ENCODE measurements at places on chromosomes 13 and 19.
A peak's percentile ranks its signal among the peaks of the same experiment; 100 is the strongest.

GRCh38 chr19:5960005-5961001, 17.6 kb downstream of the RANBP3 start:
- no peak for DNase-seq

- DNase-seq = no peak
Measured at GRCh38 chr13:41127701-41128100, 4.9 kb downstream of the KBTBD6 start.

GRCh38 chr19:40791349-40791748, 7.6 kb upstream of the EGLN2 start:
- no peak for DNase-seq

- no peak for DNase-seq
Measured at GRCh38 chr13:40490086-40490758, 176.2 kb downstream of the FOXO1 start.

- no peak for DNase-seq
Measured at GRCh38 chr13:110042253-110042950, 256.0 kb upstream of the IRS2 start.

DNA sequence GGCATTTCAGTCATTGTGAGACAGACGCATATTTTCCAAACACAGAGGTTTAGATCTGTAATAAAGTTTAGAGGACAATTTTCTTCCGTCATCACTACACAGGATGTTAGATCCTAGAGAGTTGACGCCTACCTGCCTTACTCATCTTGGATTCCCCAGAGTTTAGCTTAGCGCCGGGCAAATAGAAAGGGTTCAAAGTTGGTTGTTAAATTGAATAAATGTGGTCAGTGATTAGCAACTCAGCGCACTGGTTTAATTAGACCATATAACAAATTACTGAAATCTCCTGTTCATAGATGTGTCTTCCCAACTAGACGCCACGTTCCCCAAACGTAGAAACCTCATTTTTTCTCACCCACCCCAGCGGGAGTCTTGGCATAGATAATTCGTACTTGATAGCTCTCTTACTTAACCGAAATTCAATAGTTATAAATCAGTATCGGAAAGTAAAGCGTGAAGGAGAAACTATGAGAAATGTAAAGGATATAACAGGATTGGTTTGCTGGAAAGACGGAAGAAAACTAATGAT, 726 bp upstream of the UFM1 start:
- no peak for DNase-seq

DNA sequence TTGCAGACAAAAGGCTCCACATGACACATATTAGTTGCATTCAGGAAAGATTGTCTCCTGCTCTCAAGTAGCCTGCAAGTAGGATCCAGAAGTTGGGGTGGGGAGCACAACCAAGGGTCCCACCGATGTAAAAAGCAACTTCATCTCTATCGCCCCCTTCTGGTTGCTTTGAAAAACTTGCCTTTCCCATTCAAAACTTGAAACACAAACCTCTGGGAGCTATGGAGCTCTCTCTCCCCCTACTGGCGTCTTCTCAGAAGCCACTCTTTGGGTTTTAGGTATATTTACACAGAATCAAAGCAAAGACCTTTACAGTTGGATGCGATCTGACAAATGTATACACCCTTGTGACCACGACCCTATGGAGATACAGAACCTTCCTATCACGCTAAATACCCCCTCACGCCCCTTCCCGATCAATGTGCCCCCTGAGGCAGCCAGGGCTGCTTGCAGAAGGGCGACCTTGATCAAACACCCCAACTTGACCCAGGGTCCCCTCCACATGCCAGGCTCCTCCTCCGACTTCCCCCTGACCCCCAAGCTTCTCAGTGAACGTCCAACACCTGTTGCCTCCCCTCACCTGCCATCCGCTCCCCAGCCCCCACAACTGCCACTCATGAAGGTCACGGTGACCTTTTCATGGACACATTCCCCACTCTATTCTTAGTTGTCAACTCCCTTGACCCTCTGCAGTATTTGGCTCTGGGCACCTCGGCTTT, 10.1 kb downstream of the NOSIP start:
- no peak for DNase-seq

- DNase-seq = no peak
Measured at GRCh38 chr19:49119411-49120324, at the start of gene PPFIA3. Gene PPFIA3 (plus strand): TSS chr19:49119544. CDS start chr19:49127874, 8,330 bp downstream.

DNA sequence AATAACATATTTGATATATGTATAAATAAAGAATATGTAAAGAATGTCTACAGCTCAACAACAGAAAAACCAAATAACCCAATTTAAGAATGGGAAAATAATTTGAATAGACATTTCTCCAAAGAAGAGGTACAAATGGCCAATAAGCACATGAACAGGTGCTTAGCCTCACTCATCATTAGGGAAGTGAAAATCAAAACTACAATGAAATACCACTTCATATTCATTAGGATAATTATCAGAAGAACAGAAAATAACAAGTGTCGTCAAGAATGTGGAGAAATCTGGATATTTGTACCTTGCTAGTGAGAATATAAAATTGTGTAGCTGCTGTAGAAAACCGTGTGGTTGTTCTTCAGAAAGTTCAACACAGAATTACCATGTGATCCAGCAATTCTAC, 8.4 kb upstream of the SUPT20H start:
- no peak for DNase-seq

DNA sequence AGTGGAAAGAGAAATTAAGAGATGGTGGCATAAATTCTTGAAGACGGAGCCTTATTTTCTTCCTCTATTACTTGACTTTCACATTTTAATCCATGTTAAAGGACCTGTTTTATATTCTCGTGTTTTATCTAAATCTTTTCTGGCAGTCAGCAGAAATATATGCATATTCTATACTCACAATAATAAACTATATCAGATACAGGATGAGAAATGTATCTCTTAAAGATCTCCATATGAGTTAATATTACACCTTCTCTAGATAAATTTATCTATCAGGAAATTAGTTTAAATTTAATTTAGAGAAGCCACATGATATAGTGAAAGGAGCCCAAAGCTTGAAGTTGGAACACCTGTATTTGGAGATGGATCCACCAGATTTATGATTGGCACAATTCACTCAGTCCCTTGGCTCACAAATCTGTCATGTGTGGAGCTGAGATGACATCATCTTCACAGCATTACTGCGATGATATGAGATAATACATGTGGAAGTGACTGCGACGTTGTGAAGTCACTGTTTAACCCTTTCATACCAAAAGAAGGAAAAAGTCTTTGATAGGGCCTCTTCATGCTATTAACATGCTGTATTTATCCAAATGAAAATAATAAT, 216.4 kb downstream of the FGF14 start:
- no peak for DNase-seq

DNA sequence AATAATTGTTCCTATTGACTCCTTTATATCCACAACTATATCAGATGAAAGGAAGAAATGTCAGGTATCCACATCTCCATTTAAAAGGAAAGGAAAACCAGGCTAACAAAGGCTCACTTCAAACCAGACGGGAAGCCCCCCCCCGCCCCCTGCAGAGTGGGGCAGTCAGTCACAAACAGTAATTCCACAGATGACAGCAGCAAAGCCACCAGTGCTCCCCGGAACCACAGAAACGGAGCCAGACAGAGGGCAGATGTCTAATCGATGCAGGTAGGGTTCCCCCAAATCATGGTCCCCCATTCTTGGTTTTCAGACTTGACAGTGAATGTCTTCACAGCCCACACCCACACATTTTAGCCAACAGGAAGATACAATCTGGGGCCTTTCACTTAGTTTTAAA, 100.8 kb downstream of the STK24 start:
- peak; percentile 37 for DNase-seq

DNA sequence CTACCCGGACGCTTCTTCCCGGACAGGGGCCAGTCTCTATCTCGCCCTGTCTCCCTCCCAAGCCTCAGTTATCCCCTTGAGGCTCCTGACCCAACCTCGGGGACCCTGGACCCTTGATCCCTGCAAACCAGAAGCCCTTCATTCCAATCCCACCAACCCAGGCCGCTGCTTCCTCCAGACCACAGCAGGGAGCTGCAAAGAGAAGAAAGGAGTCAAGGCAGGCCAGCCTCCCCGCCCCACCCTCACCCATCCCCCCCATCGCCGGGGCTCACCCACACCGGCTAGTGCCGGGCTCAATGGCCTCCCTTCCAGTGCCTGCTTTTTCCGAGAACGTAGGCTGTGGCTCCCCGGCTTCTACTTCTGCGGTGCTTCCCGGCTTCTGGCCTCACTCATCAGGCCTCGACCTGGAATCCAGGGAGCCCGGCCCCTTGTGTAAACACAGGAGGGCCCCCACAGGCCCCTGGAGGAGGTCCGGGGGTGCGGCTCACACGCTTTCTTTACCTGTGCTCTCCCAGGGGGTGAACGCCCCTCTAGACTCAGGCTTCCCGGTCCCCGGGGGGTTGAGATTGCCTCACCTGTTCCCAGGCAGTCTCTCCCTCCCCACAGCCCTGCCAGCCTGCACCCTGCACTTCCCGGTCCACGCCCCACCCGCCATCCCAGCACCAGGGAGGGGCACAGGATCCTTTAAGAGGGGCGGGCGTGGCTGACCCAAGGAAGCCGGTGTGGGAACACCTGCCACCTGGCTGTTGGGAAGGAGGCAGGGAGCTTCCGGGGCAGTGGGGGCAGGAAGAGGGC, at the start of gene FAM83E:
TSS of gene FAM83E (minus strand) at position 641 of the 795 bp plus-strand sequence. CDS start 1,704 bp downstream, outside the sequence.
- DNase-seq = no peak

DNA sequence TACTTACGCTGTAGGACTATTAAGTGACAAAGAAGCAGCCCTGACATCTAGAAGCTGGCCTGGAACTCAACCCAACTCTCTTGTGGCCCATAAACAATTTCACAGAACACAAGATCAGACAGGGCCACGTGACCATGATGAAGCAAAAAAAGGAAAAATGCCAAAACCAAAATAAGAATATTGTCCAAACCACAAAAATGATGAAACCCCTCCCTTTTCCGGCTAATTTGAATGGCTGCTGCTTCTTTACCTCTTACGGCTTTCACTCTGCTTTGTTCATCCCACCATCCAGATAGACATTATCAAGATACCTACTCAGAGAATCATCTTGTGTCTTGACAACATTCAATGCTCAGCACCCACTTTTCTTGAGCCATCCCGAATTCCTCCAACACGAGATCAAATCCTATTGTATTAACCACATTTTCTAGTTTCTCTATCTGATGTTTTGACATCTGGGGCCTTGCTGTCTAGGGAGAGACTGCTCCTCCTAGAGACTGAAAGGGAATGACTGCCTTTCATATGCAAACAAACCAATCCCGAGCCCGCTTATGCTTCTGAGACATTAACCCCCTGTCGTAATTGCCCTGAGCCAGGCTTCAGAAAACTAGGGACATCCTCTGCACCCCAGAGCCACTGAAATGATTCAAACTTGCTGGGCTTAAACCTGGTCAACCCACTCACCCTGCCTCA, 186.3 kb downstream of the TDRD3 start:
- DNase-seq = no peak

DNA sequence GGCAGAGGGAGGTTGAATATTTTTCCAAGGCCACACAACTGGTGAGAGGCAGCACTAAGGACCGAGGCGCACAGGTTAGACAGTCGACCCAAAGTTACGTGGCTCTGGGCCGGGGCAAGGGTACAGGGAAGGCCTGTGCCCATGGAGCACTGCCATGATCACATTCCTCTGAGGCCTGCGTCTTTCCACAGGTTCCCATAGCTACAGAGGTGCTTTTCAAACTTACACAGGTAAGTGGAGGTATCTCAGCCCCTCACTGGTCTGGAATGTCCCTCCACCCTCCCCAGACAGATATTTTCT, 814 bp downstream of the ZNF211 start:
- DNase-seq = no peak

DNA sequence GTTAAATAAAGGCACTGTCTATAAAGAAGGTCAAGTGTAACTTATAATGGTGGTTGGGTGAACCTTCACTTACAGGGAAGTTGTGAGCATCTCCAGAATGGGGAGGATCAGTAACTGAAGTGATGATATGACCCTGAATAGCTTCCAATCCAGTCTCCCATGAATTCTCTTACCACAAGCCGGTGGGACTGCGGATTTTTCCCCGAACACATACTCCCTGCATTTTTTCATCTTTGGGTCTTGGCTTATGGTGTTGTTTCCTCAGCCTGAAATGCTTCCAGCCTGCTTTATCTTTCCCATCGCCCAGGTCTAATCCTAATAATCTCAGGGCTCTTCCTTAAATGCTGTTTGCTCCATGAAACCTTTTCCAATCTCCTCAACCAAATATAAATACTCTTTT, 2.0 kb upstream of the CSNK1A1L start:
- no peak for DNase-seq

DNA sequence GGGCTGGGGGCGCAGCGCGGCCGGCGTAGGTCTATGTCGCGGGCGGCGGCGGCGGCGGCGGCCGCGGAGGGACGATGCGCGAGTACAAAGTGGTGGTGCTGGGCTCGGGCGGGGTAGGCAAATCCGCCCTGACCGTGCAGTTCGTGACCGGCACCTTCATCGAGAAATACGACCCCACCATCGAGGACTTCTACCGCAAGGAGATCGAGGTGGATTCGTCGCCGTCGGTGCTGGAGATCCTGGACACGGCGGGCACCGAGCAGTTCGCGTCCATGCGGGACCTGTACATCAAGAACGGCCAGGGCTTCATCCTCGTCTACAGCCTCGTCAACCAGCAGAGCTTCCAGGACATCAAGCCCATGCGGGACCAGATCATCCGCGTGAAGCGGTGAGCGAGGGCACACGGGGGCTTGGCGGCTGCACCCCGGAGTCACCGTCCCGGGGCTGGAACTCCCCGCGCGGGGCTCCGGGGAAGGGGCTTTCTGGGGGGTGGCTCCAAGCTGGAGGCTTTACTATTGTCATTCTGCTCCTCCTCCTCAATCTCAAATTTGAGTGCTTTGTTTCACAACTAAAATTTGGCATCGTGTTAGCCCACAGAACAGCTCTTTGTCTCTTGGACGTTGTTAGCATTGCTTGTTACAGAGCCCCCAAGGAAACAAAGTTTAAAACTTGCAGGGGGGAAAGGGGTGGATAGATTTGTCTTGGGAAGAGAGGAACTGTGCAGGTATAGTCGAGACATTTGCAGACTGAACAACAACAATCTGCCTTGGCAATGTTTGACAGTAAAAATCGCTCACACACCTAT, 630 bp downstream of the RAP2A start:
- DNase-seq = no peak

GRCh38 chr19:30001301-30001700, 59.3 kb downstream of the URI1 start:
- no peak for DNase-seq

DNA sequence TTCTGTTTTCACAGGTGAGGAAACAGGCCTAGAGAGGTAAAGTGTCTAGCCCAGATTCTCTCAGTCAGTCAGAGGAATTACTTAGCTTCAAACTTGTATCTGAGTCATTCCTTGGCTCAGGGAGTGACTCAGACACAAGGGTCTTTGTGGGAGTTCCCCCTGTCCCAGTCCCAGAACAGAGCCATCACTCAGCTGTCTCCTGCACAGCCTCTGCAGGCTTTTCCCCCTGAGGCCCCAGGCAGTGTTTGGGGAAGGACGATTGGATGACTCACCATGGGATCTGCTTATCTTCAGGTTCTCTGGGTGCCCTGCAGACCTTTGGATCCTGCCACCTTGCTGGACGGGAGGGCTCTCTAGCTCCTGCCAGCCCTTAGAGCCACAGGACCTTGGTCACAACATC, 13.2 kb downstream of the ZNF793 start:
- DNase-seq = no peak
